ENCODE measurements at places on chromosomes 1 and 21.

DNA sequence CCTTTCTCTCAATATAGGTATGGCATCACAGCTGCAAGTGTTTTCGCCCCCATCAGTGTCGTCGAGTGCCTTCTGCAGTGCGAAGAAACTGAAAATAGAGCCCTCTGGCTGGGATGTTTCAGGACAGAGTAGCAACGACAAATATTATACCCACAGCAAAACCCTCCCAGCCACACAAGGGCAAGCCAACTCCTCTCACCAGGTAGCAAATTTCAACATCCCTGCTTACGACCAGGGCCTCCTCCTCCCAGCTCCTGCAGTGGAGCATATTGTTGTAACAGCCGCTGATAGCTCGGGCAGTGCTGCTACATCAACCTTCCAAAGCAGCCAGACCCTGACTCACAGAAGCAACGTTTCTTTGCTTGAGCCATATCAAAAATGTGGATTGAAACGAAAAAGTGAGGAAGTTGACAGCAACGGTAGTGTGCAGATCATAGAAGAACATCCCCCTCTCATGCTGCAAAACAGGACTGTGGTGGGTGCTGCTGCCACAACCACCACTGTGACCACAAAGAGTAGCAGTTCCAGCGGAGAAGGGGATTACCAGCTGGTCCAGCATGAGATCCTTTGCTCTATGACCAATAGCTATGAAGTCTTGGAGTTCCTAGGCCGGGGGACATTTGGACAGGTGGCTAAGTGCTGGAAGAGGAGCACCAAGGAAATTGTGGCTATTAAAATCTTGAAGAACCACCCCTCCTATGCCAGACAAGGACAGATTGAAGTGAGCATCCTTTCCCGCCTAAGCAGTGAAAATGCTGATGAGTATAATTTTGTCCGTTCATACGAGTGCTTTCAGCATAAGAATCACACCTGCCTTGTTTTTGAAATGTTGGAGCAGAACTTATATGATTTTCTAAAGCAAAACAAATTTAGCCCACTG, 11.5 kb downstream of the HIPK1 start:
- DNase-seq: no peak

DNA sequence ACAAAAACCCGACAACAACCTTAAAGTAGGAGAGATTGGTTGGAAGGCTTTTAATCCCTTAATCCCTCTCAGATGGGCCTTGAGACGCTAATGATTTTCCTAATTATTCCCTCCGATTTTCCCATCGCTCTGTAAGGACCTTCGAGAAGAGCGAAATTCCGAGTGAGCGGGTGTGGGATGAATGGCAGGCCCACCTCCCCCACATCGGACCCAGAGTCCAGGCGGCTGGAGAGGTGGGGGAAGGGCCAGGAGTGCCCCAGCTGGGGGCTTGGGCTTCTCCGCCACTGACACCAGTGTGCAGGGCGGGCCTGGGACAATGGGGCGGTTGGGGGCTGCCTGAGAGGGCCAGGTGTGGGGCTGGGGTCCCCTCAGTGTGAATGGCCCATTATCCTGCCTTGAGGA, 23.4 kb downstream of the RHBG start:
- DNase-seq: peak; percentile 52

GRCh38 chr1:219039682-219040154, 134.0 kb upstream of the LYPLAL1 start:
- no peak for DNase-seq

DNA sequence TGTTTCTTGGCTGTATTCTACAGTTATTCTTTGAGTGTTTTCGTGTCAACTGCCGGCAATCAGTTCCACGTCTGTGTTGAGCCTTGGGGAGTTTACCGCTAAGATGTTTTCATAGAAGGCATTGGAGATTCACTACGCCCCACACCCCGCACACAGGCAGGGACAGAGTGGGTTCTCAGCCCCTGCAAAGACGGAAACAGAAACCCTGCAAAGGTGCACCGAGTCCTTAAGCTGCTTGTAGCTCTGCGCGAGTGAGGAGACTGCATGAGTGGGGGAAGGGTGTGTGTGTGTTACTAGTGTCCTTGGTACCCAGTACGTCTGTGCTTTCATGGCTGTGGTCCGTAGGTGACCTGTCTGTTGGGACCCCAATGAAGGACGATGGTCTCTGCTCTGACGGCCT, 1.9 kb downstream of the LHX4 start:
- peak; percentile 55 for DNase-seq

GRCh38 chr1:21716169-21716568, 47.0 kb upstream of the RAP1GAP start:
- DNase-seq: no peak

DNA sequence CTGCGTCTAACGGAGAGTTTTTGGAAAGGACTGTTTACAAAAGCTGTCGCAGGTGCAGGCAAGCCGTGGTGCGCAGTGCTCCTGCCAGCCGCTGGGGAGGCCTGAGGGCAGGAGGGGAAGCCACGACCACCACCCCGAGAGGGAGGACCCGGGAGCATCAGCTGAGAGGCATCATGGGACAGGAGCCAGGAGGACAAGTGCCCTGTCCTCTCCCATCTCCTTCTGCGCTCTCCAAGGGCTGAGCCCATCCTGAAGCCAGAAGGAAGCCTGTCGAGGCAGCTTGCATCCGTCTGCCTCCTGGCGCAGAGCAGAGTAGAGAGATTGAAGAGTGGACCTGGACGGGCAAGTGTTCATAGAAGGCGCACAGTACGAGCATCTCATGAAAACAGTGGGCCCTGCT, 310.9 kb downstream of the KIF26B start:
- no peak for DNase-seq

- DNase-seq: no peak
Observed at GRCh38 chr1:232715154-232715553, 85.2 kb upstream of the SIPA1L2 start.

DNA sequence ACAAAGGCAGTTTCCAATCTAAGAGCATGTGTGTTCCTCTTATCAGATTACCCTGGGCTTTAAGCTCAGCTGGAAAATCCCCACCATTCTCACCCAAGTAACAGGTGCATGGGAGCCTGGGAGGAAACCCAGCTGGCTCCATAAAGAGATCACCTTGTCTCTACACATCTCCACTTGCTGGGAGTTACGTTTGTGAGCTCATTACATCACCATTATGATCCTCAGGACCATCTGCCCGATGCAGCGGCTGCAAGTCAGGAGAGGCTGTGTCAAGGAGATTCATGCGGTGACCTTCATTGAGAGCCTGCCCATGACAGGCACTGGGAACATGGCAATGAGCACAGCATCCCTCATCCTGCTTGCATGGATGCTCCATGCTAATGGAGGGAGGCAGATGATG, 618.0 kb downstream of the NPHP4 start:
- no peak for DNase-seq

DNA sequence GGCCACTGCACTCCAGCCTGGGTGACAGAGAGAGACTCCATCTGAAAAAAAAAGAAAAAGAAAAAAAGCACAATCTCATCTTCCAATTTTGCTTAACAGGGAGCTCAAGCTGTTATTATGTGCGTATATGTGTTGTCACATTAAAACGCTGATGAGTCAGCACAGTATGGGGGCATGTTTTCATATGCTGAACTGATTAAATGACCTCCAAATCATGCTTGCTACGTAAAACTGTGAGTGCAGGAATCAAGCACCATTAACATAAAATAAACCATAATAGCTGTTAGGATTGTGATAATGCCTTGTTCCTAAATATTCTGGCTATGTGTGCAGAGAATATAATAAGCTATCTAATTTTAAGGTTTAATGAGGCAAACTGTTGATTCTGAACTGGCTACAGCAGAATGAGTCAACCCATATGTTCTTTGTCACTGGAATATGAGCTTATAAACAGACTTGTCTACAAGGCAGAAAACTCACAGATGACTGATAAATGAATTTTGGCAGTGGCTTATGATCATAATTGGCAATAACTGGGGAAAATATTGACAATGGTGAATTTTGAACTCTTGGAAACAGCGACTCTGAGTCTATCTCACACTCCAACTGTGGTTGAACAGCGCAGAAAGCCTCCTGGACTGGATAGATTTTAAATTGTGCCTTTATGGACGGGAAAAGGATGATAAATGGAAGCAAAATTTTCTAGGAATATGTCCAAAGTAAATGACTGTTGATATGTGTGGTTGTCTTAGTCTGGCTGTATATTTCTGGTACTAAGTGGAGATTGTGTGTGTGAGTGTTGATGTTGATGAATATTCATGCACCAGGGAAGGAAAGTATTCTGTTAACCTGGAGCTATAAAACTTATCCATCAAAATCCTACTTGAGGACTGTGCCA, 75.5 kb downstream of the VCAM1 start:
- peak; percentile 16 for DNase-seq

- peak; percentile 34 for DNase-seq
Observed at GRCh38 chr1:30713311-30713710, 10.1 kb downstream of the MATN1 start.

DNA sequence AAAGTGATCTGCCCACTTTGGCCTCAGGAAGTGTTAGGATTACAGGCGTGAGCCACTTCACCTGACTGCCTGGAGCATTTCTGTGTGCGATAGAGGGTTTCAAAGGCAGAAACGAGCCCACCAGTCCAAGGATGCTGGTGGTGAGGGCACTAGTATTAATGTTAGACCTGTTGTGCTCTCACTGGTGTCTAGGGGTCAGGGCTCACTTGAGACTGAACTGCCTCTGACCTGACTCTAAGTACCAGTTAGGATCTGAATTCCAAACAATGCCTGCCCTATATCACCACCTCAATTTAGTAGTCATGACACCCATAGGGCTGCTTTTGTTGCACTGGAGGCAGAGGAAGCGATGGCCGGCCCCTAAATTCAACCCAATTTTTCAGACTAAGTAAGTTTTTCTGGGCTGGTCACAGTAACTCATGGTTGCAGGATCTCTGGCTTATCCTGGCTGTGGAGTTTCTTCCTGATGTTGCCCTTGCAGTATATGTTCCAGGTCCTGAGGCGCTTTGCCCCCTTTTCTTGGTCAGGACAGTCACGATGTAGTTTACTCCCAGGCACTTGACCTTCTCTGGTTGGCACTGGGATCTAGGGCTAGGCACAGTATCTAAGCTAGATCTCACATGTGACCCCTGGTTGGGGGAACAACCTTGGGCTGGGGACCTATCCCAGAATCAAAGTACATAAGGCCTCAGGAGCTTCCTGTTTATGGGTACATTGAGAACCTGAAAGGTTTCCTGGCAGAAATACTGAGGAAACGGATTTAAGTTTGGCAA, 4.5 kb downstream of the CCDC17 start:
- no peak for DNase-seq

GRCh38 chr1:96966536-96967138, 245.1 kb downstream of the PTBP2 start:
- peak; percentile 91 for DNase-seq

DNA sequence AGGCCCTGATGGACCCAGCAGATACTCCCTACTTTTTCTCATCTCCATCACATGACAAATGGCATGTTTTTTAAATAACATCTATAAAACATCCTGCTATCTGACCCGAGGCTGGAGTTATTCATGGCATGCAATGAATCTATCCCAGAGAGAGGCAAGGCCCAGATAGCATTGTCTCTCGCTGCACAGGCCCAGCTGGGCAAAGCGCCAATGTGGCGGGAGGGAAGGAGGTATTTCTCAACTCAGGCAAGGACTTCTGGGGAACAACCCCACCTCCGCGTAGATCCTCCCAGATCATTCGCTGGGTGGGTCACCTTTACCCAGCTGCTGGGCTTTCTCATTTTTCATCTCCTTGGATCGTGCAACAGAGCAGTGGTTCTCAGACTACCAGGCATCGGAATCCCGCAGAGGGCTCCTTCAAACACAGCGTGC, 59.8 kb downstream of the ERG start:
- DNase-seq: peak; percentile 23

DNA sequence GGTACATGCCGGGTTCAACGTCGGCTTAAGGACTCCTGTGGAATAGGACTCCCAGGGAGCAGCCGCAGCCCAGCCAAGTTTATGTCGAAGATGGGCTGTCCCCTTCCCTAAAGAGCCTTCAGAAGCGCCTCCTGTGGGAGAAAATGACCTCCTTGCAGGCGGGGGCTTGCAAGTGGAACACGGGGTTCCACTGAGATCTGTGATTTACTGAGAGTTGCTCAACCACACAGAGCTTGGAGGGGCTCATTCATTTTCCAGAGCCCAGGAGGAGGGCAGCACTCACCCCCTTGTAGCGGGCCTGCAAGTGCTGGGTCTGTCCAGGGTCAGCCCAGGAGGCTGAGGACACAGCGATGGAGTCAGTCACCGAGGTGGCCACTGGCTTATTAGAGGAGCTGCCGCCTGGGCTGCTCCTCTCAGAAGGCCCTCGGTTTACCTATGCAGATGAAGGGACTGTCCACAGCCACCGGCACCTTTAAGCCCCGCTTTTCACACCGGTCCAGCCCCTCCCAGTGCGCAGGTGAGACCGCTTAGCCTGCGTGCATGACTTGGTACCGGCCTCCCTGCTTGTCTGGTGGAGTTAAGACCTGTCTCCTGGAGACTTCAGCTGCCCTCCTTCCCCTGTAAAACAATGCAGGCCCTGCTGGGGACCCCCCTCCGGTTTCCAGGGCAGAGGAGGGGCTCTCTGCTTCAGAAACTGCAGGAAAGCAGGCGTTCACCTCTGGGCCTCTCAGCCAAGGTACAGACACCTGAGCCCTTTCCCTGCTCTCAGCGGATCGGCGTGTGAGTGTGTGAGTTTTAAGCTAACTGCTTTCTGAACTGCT, 57.5 kb downstream of the ATP5PO start:
- no peak for DNase-seq

GRCh38 chr21:33232291-33233034, 2.7 kb downstream of the IFNAR2 start:
- no peak for DNase-seq

- no peak for DNase-seq
Observed at GRCh38 chr1:95230256-95230655, 3.8 kb upstream of the RWDD3 start.

DNA sequence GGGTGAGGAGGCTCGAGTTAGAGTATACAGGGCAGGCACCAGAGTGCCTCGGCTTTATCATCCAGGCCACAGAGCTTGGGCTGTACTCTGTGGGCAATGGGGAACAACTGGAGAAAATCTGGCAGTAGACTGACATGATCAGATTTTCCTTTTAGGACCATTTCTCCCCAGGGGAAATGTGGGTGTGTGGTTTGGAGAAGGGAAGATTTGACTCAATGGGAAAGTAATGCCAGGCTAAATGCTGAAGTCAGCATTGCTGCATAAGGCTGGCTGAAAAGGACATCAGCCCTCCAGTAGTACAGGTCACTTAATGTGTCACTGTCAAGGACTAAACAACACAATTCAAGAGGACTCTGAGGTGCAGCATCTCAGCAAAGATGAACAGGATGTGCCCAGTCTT, 5.0 kb downstream of the FYB2 start:
- no peak for DNase-seq

DNA sequence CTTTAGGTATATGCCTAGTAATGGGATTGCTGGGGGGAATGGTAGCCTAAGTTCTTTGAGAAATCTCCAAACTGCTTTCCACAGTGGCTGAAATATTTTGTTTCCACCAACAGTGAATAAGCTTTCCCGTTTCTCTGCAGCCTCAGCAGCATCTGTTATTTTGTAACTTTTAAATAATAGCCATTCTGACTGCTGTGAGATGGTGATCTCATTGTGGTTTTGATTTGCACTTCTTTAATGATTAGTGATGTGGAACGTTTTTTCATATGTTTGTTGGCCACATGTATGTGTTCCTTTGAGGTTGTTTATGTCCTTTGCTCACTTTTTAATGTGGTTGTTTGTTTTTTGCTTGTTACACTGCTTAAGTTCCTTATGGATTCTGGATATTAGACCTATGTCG, 237.4 kb downstream of the CENPF start:
- no peak for DNase-seq
